ENCODE measurements at places on chromosomes 13 and 19. TPM values are rescaled to one million over a fixed set of nuclear protein-coding genes. Genes with fewer than 3 reads are reported as not detected.

The OR7D2 gene
- polyA plus RNA-seq = 0.01 TPM

The THSD8 gene
- polyA plus RNA-seq = 2.8 TPM

The PHLDB3 gene
- 58.1 TPM for polyA plus RNA-seq

The CATSPERD gene
- polyA plus RNA-seq = not detected

The F10 gene
- polyA plus RNA-seq = 4.5 TPM

The SERPINE3 gene
- not detected for polyA plus RNA-seq

The CYP4F22 gene
- 4.4 TPM for polyA plus RNA-seq

The ZNF382 gene
- polyA plus RNA-seq = 0.53 TPM

The MISP3 gene
- polyA plus RNA-seq = 7.1 TPM

The SHANK1 gene
- 0.06 TPM for polyA plus RNA-seq
